ENCODE measurements at places on chromosomes 11 and 22.

DNA sequence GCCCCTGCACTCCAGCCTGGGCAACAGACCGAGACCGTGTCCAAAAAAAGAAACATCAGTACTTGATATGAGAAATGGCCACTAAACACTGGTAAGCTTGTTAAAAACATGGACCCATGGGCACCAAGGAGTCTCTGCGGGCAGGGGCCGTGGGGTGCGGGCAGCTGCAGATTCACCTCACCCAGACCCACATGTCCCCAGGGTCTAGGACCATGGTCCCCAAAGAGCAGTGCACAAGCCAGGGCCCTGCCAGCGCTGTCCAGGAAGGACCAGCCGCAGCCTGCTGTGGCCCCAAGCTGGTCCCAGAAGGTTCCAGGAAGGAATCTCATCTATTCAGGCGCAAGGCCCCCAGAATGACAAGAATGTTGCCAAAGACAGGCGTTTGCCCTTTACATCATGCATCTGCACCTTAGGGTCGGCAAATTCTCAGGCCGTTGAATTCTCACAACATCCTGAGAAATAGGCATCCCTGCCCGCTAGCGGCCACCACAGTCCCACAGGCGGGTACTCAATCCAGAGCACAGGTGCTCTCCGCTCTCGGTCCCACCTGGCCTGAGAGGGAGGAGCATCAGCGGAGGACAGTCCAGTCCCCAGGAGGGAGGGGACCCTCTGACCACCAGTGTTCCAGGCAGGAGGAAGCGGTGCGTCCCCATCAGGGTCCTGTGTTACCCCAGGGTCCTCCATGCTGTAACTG, 9.5 kb downstream of the YPEL1 start:
- no peak for DNase-seq

DNA sequence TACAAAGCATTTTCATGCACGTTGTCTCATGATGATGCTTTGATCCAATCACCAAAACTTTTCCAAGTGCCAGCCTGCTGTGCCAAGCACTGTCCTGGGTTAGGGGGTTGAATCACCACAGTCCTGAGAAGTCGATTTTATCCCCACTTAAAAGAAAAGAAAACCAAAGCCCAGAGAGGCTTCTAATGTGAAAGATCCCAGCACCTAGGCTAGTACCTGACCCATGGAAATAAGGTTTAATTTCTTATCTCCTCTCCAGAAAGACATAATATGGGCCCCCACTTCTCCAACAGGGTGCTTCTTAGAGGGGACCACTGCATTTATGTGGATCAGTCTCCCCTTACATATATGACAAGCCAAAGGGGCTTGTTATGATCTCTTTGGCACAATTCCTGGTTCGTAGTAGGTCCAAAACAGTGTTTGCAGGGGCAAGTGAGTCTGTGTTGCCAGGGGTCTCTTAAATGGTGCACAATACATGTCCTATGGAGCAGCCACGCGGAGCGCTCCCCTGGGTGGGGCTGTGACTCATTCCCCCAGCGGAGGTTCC, 1.9 kb upstream of the BCL9L start:
- peak; percentile 27 for DNase-seq

- DNase-seq = no peak
Observed at GRCh38 chr11:40294349-40294735, 1165.1 kb downstream of the LRRC4C start.

DNA sequence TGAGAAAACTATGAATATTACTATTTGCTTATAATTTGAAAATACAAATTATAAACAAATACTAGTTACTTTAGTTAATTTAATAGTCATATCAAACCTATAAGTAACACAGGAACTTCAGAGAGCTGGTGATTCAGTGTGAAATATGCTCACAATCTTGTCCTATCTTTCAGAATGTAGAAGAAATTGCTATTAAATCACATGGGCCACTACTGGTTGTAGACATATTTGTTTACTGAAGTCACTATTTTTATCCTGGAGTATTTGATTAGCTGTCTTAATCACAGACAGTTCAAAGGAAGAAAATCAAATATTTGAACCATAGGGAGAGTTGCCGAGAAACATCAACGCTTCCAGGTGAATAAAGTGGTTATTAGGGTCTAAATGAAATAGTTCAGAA, 187.6 kb upstream of the ANO3 start:
- DNase-seq = no peak

GRCh38 chr22:43317239-43317638, 25.9 kb downstream of the SCUBE1 start:
- DNase-seq = no peak

DNA sequence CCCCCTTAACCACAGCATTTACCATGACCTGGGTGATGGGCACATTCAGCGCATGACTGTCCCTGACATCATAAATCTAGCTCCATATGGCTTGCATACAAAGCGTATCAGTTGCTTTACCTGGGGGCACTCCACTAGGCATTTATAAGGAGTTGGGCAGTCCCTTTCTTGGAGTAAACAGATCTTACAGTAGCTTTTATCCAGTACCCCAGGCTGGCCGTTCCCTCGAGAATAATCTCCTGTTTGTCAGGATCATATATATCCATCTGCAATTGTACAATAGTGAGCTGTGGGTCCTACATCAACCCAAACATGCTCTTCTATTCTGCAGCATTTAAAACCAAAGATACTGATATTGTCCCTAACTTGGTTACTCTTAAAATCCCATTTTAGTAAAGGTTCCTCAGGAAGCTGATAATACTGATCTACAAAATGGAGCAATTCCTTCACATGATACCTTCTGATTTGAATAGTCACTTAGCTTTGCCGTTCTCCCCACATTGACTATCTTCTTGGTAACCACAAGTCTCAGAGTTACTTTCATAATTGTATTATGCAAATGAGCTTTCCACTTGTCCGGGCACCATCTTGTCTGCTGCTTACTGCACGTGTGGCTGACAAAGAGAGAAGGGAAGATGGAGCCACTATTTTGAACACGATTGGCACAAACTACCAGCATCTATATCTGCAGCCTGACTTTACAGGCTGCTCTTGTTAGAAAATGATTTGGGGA, 205.0 kb downstream of the CWF19L2 start:
- no peak for DNase-seq

GRCh38 chr11:133991101-133991500, 34.3 kb upstream of the IGSF9B start:
- DNase-seq = no peak

DNA sequence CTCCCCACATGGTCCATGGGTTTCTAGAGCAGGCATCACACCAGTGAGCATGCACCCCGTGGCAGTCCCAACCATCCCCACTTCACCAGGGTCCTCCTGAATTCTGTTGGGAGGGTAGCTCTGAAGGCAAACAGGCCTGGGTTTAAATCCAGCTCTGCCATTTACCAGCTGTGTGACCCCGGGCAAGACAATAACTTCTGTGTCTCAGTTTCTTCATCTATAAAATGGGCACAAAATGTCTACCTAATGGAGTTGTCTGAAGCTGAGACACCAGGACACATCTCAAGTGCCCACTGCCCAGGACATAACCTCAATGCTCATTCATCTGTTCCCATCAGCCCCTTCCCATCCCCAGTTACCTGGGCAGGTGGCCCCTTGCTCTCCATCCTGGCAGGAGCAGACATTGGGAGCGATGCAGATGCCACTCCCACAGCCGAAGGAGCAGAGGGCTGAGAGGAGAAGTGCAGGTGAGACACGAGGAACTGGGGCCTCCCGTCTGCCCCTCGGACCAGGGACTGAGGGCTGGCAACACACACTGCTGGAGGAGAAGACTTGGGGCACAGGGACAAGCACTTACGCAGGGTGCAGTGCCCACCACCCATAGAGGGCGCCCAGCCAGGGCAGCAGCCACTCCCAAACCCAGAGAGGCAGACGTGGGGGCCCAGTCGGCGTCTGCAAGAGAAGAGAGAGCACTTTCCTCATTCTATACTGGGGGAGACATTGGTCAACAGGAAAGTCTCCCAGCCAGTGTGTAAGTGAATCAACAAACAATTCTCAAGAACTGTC, 4.0 kb downstream of the VWCE start:
- DNase-seq = no peak

- DNase-seq = no peak
Observed at GRCh38 chr11:77568916-77569675, 20.7 kb upstream of the AQP11 start.

- no peak for DNase-seq
Observed at GRCh38 chr22:33620085-33620484, 300.2 kb downstream of the LARGE1 start.

DNA sequence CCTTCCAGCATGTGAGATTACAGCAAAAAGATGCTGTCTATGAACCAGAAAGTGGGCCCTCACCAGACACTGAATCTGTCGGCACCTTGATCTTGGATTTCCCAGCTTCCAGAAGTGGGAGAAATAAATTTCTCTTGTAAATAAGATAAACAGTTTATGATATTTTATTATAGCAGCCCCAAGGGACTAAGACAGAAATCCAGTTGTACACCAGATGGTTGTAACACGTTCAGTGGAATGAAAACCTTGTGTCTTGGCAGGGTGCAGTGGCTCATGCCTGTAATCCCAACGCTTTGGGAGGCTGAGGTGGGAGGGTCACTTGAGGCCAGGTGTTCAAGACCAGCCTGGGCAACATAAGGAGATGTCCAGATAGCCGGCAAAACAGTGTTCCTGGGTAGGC, 61.8 kb downstream of the MCHR1 start:
- no peak for DNase-seq

DNA sequence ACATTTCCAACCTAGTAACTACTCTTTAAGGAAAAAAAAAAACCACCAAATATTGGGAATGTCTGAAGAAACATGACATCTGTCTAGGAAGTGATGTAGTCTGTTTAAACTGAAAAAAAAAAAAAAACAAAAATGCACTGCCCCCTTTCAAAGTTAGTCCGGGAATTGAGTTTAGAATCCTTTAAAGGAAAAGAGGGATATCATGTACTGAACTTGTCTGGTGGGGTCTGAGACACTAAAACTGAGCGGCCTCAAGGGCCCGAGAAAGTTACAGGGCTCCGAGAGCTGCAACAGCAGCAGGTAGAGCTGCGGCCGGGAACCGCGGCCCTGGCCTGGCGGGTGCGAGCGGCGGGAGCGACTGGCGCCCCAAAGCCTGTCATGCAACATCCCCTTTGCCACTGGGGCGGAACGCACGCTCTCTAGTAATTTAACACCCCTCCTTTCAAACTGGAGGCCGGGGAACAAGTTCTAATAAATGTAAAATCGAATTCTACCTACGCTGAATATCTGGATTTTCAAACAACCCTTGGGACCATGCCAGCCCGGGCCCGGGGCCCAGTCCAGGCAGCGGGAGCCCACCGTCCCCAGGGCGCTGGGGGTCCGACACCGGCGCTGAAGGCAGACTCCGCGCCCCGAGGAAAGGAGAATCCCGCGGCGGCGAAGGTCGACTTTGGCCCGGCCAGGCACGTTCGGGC, 736 bp downstream of the RDX start:
- peak; percentile 16 for DNase-seq

DNA sequence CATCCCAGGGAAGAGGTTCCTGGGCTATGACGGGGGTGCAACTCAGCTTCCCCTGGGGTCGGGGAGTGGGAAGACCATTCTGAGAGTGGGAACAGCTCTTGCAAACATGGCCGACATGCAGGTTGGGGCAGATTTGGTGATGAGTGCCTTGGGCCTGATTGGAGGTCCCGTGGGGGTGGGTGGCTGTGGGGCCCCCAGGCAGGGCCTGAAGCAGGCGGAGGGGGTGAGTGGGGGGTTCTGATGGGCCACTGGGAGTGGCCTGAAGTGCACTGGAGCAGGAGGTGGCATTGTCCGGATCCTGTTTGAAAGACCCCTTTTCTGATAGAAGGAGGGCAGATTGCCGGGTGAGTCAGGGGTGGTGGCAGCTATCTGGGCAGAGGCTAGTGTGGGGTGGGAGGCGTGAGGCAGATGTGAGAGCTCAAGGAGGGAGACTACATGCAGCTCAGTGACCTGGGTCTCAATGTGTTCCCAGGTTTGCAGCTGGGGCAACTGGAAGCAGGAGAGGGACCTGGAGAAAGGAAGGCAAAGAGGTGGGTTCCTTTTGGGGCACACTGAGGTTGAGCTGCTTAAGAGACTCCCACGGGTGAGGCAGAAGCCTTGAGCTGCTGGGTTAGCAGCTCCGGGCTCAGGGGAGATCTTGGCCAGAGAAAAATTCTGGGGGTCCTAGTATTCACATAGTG, 15.1 kb downstream of the MYEOV start:
- no peak for DNase-seq

GRCh38 chr22:17380359-17381087, 11.3 kb downstream of the CECR2 start:
- no peak for DNase-seq

DNA sequence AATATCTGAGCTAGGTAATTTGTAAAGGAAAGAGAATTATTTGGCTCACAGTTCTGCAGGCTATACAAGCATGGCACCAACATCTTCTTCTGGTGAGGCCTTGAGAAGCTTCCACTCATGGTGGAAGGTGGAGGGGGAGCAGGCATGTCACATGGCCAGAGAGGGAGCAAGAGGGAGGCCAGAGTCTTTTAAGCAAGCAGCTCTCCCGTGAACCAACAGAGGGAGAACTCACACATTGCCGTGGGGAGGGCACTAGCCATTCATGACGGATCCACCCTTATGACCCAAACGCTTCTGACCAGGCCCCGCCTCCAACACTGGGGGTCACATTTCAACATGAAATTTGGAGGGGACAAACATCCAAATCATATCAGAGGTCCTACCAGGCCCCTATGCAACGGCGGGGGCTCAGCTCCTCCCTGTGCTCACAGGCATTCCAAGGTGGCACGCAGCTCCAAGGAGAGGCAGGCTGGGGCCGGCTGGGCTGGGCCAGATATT, 4.6 kb downstream of the C11orf96 start:
- no peak for DNase-seq

DNA sequence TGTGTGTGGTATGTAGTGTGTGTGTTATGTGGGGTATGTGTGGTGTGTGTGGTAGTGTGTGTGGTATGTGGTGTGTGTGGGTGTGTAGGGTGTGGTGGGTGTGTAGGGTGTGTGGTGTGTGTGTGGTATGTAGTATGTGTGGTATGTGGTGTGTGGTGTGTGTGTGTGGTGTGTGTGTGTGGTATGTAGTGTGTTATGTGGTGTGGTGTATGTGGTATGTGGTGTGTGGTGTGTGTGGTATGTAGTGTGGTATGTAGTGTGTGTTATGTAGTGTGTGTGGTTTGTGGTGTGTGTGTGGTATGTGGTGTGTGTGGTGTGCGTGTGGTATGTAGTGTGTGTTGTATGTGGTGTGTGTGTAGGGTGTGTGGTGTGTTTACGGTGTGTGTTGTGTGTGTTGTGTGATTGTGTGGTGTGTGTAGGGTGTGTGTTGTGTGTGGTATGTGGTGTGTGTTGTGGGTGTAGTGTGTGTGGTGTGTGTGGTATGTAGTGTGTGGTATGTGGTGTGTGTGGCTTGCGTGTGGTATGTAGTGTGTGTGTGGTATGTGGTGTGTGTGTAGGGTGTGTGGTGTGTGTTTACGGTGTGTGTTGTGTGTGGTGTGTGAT, 4.2 kb upstream of the PPP6R2 start:
- no peak for DNase-seq

All from activated CD4-positive, alpha-beta T cell treated with anti-CD3 and anti-CD28 coated beads for 1 hour (primary cell).